ENCODE measurements at places on chromosomes 1 and 21.

DNA sequence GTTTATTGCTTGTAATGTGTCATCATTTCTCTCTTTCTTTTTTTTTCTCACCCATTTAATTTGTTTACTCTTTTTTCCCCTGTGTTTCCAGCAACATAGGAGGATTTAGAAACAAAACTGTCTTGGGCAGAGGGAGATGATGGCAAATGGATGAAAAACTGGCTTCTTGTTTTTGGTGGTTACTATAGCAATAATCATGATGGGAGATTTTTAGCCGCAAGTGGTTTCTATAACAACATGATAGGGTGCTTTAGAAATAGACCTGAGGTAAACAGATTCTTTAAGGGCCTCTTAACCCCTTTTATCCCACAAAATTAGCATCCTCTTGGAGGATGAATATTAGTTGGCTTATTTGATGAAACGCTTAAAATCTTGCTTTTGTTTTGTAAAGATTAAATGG is 51.6 kb downstream of the CRB1 start:
- no peak for DNase-seq

GRCh38 chr1:182315167-182315556 is 76.4 kb downstream of the GLUL start:
- DNase-seq: no peak

DNA sequence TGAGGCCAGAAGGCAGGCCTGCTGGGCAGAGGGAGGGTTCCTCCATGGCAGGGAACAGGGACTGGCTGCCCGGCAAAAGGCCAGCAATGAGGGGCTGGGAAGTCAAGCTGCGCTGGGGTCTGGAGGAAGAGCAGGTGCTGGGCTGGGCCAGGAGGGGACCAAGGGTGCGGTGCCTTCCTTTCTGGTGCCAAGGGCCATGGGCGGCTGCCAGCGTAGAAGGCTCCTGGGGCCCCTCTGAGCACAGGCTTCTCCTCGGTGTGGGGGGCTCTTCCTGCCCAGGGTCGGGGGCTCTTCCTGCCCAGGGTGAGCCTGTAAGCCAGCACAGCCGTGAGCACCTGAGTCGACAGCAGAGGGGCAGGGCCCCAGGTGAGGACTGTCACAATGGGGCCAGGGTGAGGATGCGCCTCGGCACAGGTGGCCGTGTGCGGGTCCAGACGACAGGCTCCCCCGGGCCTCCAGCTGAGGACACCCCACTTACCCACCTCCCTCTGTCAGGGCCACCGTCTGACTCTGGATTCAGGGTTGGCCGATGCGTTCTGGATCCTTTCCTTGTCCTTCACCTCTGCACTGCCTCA is 10.7 kb upstream of the DNMT3L start:
- DNase-seq: no peak

DNA sequence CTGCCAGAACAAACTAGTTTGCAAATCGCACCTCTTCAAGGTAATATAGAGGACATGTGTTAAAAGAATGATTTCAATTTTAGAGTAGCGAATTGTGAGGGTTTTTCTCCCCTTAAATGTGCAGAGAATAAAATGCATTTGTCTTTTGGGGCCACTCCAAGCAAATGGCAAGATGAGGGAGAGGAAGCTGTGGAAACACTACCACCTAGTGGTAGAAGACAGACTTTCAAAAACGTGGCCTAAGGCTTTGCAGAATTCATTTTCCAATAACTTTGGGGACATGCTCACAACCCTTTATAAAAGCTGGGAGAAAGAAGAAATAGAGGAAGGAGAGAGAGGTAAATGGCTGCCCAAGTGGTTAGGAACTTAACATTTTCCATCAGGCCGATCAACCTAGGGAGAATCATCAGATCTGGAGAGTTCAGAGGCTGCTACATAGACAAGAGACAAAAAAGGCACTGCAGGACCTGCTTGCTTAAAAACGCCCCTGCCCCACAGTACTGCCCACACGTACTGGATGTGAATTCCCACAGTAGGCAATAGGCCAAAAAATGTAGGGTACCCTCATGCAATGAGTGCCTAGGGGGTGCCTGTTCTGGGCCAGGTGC is 15.7 kb upstream of the RCAN1 start:
- no peak for DNase-seq

DNA sequence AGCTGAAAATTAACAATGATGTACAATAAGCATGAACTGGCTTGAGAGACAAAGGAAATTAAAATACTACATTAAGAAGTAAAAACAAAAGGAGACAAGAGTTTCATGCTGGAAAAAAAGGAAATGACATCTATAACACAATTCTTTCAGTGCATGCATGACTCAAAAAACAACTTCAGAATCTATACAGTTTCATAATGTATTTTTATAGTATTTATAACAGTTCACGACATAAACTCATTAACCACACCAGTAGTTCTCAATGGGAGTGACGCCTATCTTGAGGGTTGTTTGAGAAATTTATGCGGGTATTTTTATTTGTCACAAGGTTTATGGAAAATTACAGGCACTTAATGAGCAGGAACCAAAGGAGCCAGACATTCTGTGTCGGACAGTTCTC is 168.5 kb downstream of the SMYD3 start:
- DNase-seq: no peak

DNA sequence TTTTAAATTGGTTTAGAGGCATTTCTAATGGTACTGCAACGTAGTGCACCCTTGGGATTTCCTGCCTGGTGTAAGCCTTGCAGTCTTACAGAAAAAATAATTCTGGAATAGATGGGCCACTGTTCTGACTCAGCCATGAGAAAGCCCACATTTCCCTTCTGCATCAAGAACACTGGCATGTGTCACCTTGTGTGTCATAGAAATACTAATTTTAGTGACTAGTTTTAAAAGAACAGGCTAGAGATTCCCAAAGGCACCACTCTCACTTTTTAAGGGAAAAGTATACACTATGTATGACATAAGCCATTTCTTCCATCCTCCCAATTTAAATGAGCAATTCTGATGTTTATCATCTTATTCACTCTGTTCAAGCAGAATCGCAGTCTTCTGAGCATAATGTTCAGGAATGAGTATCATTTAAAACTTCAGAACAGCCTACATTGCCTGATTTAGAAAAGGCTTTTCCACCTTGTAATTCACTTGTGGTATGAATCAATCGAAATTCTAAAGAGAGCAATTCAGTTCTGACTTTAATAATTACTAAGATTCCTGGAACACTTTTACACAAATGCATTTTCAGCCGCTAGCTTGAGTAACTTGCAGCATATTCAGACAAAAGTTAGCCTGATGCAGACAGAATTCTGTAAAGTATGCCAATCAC is 18.8 kb downstream of the RGS13 start:
- DNase-seq: no peak

- no peak for DNase-seq
These were observed 10.9 kb upstream of the RWDD3 start for GRCh38 chr1:95223110-95223509.

GRCh38 chr1:164563721-164564360 is 4.9 kb downstream of the PBX1 start:
- DNase-seq: no peak

Data from SK-N-MC (cell line).